IMR-90 (cell line): ENCODE measurements at places on chromosomes 1 and 21. TPM values are rescaled to one million over a fixed set of nuclear protein-coding genes. Genes with fewer than 3 reads are reported as not detected.

DNA sequence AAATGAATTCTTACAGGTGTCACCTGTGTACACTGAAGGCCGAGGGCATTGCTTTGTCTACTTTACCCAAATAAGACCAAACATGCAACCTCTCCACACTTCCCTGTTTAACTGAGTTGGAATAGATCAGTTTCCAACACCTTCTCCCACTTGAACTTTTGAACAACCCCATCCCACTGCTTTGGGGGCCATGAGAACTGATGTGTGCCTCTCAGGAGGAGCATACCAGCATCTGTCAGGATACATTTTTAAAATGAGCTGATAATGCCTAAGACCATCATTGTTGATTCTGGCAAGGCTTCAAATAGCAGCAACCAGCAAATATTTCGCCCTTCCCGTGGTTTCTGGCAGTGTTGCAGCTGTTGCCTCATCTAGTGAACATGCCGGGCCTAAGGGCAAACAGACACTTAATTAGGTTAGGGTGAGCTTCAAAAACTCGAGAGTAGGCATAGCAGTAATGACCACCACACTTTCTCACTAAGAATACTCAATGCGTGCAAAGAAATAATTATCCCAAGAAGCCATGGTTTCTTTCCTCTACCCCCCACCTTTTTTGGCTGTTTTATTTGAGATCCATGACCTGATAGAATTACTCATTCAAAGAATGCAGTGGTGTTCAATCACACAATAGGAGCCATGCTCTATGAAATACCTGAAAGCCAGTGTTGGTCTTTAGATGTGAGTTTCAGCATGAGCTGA lies 63.7 kb downstream of the MAP10 start:
- DNase-seq: peak; percentile 83

GRCh38 chr1:20442920-20443625 lies 42.9 kb downstream of the CAMK2N1 start:
- peak; percentile 17 for DNase-seq

DNA sequence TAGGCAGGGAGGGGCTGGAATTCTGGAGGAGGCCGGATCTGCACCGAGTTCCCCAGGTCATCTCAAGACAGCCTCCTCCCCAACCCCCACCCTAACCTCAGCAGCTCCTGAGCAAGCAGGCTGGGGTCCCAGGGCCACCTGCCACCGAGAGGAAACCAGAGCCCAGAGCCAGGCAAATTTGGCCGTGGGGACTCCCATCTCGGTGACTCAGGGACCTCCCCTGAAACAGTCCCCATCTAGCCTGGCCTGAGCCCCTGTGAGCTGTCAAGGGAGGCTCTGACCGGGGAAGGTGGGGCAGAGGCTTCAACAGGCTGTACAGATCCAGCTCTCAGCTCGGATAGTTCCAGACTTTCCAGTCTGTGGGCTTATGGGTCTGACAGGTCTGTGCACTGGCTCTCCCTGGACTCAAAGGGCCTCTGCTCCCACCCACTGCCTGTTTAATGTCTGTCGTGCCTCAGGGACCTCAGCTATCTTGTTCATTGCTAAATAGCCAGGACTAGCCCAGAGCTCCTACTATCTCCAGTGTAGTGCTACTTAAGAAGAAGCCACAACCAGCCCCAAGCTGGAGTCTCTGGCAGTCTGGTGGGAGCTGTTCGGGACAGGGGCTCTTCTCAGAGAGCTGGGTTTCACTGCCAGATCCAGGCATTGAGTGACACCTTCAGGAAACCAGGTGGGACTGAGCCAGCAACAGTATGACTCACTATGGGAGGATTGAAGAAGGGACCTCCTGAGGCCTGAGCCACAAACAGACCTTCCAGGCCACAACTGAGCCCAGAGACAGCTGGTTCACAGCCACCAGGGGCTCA lies 25.6 kb downstream of the MATN1 start:
- DNase-seq: peak; percentile 33

DNA sequence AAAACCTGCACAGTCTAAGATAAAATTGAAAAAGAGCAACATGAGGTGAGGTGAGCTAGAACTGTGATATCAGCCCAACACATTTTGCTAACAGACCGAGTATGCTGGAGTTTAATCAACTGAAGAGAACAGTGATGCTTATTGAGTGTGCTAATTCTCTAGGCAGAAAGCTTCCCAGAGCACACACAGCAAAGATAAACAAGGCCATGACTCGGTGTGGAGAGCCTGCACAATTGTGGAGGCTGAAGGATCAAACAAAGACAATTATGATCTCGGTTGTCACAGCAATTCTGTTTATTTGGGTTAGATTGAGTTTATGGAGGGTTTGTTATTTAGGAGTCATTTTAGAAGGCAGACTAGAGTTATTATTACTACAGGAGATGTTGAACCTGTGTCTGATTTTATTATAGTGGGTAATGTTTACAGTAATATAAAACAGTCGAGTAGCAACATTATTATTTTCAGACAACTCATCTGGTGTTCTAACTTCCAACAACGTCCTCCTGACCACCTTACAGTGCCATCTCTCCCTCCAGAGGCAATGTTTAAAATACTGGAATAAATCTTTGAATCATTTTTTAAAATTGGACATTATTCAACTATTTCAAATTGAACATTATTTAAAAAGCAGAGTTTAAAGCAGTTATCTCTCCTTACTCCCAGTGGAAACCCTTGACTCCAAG lies 40.2 kb downstream of the DPT start:
- DNase-seq: no peak

- DNase-seq: peak; percentile 84
These were observed 869 bp downstream of the NAV1 start for GRCh38 chr1:201539561-201540431.

DNA sequence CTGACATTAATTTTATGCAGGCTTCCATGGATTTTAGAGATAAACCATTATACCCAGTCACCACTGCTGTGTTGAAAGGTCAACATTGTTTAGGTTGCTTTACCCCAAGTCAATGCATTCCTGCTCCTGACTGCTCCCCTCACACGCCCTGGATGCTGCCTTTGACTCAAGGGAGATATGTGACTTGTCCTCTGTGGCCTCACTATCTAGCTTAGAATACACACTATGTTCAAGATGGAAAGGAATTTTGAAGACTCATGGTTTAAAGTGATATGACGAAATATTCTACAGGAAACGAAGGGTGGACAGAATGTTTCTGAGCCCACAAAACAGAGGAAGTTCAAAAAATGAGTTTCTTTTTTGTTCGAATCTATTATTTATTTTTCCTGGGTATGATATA lies 170.4 kb upstream of the NR5A2 start:
- DNase-seq: peak; percentile 56

DNA sequence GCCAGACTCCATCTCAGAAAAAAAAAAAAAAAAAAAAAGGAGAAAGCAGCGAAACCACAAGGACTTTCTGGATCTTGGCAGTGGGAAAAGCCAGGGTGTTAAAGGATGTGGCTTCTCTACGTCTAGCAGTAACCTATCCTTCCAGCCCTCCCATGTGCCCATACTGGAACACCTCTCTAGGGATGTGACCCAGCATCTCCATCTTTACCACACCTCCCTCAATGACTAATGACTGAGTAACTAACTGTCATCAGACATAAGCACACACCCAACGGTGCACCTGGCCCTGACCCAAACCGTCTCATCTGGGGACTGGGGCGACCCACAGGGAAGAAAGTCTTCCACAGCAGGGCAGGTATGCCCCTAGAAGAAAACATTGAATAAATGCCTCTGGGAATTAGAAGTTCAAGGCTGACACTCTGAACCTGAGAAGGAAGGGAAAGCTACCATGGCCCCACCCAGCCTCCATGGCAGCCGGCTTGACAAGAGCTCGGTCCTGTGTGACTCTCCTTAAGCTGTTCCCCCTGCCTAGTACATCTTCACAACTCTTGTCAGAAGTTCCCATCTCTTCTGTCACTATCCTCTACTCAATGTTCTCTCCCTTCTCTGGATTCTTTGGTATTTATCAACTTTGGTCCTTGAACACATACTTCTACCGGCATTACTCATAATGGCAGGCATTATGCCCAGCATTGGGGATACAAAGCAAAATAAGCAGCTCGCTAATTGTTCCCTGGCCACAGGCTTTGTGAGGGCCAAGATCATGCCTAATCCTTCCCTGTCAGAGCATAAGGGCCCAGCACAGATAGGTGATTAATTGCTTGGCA lies 14.8 kb upstream of the PAQR6 start:
- DNase-seq: peak; percentile 80

DNA sequence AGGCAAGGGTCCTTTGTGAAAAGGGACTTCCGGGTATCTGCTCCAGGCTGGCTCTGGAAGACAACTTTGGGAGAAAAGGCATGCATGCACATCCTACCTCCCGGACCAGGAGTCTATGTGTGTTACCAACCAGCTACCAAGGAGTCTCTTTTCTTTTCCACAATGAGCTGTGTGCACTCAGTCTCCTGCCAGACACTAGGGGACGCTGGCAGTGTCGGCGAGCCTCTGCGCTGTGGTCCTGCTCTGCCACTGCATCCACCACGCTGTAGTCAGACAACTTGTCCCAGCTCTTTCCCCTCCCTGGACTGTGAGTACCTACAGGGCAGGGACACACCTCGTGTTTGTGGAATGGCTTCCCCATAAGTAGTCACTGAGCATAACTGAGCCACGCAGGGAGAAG lies 5.1 kb upstream of the SSR2 start:
- DNase-seq: peak; percentile 45

DNA sequence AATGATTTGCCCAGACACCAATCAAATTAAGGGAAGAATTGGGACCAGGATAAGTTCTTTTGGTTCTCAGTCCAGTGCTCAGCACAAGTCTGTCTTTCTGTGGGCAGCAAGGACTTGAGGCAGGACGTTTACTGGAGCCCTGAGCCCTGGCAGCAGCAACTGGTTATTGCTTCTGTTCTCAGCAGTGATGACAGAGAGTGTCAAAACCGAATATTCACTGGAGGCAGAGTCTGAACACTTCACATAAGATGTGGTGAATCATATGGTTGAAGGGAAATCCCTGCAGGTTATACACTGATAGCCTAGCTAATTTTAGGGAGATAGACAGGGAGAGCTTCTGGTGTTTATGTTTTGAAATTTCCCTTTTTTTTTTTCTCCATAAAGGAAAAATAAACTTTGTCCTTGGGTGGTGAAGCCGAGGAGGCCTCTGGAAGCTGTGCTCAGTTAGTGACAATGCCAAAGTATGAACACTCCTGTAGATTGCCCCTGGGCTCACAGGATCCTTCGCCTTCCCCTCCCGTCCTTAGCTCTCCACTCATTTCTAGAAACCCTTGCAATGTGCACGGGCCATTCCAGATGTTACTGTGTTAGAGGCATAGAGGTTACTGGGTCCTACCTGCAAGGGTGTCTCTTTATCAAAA lies 26.3 kb upstream of the TSPAN2 start:
- peak; percentile 43 for DNase-seq

- DNase-seq: peak; percentile 90
These were observed 111.5 kb downstream of the CCDC185 start for GRCh38 chr1:223504741-223505140.

DNA sequence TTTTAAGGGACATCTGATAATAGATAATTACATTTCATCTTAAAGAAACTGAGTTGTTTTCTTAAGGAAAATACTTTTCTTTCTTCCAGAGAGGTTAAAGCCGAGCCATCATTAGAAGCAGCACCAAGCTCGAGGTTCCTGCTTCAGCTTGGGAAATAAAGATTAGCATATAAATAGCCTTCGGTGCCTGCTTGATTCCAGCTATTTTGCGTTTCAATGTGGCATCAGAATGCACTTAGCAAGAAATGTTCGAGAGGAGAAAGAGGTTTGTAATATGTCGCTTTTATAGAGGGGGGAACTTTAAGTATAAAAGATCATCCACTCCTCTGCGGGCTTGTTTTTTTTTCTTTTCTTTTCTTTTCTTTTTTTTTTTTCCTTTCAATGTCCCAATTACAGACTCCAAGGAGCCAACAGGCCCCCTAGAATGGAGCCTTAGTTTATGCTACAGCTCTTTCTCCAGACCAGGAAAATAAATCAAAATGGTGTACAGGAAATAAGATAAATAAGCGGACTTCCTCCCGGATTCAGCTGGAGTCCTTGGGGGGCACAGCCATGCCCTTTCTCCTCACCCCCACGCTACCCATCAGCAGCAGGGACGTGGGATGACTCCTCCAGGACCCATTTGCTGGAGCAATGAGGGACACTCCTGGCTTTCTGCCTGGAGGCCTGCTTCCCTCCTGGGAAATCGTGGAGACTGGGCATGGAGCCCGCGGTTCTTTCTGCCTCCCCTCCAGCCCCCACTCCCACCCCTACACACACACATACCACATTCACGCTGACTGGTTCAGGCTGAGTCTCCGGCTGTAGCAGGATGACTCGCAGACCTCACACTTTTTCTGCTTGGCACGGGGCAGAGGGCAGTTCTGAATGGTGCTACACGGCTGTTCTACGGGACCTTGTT lies 131.6 kb downstream of the RRAGC start:
- peak; percentile 68 for DNase-seq

The SYNC gene
- 103 and 139 TPM in 2 replicates for total RNA-seq

The KCNJ9 gene
- not detected in 2 replicates for total RNA-seq
